Hematopoietic multipotent progenitor cell treated with erythropoietin and hydrocortisone succinate and interleukin-3 and kit ligand, for 17 days (in vitro differentiated cells): ENCODE measurements at places on chromosomes 5 and 9.

- DNase-seq: no peak
Measured at GRCh38 chr5:159511570-159511969, 181.3 kb upstream of the IL12B start.

- no peak for DNase-seq
Measured at GRCh38 chr9:95115104-95115503, 202.4 kb downstream of the FANCC start.

DNA sequence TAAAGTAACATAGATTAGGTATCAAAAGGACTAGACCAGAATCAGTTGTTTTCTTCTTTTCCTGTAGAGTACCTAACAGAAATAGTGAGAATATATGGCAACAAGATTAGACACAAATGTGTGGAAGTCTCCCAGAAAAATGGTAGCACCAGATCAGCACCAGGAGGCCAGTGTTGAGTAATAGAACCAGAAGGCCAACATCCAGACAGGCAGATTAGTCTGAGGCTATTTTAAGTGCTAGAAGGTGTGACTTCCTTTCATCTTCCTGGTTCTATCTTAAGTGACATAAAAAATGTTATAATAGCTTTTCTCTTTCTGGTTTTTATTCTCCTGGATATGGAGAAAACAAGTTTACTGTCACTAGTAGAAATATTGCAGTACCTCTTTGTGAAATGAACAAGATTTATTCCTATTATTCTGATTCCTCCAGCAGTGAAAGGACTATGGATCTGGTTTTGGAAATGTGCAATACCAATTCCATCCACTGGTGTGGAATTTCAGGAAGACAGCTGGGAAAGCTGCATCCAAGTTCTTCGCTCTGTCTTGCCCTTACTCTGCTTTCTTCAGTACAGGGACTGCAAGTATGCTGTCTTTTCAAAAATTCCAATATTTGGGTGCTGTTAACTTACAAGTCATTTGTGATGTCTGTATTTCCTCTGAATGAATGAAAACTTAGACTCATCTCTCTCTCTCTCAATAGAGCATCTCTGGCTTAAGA is 39.1 kb downstream of the SHLD3 start:
- no peak for DNase-seq

DNA sequence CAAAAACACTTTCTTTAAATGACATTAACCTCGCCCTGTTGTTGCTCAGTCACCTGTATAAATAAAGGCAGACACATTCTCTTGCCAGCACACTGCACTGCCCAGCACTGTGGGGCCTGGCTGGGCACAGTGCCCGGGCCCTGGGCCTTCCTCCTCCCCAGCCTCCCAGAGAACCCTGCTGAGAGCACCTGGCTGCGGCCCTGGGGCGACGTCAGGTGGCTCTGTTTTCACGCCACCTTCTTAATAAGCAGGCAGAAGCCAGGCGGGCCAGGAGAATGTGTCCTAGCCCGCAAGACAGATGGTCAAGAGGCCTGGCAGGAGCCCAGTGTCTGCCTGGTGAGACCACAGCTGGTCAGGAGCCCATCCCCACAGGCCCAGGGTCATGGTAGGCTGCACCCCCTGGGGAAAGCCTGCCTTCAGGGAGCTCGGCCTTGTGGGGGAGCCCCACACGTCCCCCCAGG is 8.2 kb upstream of the AGPAT2 start:
- DNase-seq: no peak

GRCh38 chr9:9275601-9276000 is 1337.2 kb downstream of the PTPRD start:
- no peak for DNase-seq

GRCh38 chr9:114015607-114016006 is 62.5 kb downstream of the AMBP start:
- DNase-seq: no peak

DNA sequence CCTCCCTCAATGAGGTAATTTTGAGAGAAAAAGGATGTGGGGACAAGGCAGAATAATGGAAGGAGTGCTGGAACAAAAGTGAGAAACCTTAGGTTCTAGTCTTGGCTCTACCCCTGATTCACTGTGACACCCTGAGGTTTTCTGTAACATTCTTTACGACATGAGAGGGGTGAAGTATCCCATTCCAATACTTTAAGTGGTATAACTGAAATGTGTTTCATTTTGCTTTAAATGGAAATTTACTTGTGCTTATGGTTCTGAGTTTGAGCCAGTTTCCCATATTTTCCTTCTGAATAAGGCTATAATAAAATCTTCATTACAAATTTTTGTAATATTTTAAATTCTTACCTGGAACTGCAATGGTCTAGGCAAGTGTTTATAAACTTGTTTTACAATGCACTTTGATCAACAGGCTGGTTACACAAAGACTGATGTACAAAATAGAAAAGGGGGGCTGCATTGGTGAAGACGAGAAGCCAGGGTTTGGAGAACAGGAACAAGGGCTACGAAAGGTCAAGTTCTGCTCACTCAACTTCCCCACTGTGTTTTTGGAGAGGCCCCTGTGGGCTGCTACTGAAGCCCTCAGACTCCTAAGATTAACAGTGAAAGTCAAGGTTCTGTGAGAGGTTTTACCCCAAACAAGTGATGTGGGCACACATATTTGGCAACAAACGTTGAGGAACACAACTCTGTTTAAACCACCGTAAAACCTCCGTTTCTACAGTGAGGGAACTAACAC is 171.9 kb upstream of the ELL2 start:
- no peak for DNase-seq

- DNase-seq: no peak
Measured at GRCh38 chr5:152170350-152170749, 234.7 kb downstream of the NMUR2 start.

GRCh38 chr9:135662758-135663450 is at the start of gene LCN9:
LCN9 (plus strand) TSS chr9:135663309; CDS start chr9:135663322, 13 bp downstream.
- no peak for DNase-seq

- DNase-seq: no peak
Measured at GRCh38 chr9:135335691-135336181, 143.8 kb upstream of the PPP1R26 start.

GRCh38 chr9:4979239-4979638 is 5.8 kb upstream of the JAK2 start:
- DNase-seq: no peak

- peak; percentile 55 for DNase-seq
Measured at GRCh38 chr5:73596705-73597328, 29.2 kb upstream of the ARHGEF28 start.

DNA sequence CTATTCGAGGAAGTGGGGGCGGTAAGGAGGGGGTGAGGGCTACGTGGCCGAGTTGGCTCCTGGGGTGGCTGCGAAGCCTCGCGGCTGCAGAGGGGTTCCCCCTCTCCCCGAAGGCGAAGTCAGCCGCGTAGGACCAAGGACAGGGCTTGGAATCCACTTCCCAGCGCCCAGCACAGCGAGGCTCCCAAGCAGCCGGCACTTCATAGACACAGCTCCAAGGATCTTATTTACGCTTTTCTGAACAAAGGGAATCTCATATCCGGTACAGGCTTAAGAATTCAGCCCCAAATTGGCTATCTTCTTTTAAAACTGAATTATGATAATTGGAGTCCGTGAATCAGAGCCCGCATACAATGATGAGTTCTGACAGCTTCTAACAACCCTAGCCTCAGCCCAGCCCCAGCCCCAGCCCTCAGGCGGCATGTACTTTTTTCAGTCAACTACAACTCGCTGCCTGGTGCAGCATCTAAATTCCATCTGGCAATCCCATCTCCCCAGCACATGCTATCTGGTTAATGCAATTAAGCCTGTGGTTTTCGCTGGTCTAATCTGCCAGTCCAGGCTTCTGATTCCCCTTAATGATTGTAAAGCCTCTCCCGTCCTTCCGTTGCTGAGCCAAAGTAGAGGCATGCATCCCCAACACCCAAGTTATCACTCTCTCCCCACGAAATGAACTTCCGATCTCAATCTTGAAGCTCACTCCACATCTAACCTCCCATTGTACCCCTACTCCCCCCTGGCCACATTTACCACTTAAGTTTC is 1.0 kb downstream of the ELAVL2 start:
- no peak for DNase-seq

- no peak for DNase-seq
Measured at GRCh38 chr5:72300590-72301339, 19.3 kb downstream of the MRPS27 start.

GRCh38 chr5:111528056-111528455 is 15.7 kb upstream of the STARD4 start:
- no peak for DNase-seq

- no peak for DNase-seq
Measured at GRCh38 chr5:73631500-73631899, 5.5 kb downstream of the ARHGEF28 start.

DNA sequence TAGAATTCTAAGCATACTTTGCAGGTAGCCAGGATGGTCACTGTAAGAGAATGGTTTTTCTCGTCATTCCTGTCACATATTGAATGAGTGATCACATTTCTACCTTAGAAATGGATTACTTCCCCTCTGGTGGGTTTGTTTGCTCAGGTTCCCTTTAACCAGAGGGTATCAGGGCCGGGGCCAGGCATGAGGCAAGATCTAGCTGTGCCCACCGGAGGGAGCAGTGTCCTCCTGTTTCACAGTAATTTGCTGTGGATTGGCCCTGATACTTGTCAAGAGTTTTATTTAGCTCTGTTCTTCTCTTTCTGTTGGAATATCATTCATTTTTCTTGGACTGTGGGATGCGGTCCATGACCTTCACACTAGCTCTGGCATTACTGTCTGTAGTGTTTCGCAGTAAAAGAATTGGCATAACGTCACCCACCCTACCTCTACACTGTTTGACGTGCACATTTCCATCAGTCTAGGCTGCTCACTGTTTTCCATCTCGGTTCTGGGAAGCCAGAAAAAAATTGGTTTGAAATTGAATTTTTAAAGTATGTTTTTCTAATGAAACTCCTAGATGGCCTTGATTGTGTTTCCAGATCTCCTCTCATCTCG is 42.4 kb upstream of the ZBED3 start:
- no peak for DNase-seq

DNA sequence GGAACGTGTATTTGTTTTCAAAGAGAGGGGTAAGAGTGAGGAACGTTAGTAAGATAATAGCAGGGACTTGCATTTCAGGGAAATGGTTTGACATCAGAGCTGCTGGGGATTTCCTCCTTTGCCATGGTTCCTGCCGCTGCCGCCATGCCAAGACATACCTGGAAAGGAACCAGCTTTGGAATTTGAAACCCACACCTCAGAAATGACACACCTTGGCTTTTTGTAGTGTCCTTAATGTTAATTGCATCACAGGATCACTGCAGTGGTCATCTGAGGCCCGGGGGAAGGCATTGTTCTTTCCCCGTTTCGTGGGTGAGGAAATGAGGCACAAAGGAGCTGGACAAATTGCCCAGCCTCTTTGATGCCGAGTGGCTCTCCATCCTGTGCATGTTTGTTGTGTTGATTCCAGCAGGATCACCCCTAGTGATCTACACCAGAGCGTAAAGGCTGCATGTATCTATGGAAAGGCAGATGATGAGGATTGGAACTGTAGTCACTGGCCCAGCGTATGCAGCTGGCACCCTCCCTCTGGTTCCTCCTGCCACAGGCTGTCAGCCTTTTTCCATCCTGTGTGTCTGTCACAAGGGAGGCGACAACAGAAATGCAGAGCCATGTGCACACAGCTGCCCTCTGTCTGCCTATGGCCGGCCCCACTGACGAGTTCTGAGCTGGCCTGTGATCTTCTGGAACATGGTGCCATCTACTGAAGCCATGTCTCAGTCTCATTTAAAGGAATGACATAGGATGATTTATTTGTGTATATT is 37.8 kb downstream of the SLC46A2 start:
- DNase-seq: no peak

- DNase-seq: no peak
Measured at GRCh38 chr9:19408316-19408692, 505 bp upstream of the ACER2 start.

DNA sequence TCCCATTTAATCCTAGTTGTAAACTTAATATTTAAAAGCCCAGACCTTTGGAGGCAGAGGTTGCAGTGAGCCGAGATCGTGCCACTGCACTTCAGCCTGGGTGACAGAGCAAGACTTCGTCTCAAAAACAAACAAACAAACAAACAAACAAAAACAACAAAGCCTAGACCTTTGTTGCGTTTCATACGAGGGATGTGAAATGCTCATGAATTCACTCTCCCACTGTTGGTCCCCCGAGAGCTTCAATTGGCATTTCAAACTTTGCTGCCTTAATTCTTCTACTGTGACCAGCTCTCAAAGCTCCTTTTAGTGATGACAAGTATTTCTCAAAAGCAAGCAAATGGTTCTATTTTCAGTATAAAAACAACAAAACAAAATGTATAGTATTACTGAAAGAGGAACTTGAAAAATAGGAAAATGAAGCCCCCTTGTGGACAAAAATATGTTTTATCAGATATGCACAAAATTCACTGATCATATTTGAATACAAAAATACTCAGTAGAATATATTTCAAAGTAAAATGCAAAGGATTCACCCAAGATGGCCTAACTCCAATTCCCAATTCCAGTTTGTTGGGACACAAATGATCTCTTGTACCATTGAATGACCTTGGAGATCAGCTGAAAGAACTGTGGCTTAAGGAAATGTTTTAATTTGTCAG is 140.4 kb downstream of the ESM1 start:
- DNase-seq: no peak

DNA sequence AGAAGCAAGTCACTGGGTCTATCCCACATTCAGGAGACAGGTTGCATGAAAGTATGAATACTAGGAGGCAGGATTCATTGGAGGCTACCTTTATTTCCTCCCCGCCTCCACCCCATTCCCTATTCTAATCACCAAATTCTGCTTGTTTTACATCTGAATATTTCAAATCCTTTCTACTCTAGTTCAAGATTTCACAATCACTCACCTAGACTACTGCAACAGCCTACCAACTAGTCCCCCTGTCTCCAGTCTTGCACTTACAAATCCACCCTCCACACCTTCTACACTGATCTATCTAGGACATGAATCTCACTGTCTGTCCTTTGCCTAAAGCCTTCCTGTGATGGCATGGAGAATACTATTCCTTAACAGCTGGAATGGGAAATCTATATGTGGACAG is 6.4 kb upstream of the KIF27 start:
- no peak for DNase-seq

DNA sequence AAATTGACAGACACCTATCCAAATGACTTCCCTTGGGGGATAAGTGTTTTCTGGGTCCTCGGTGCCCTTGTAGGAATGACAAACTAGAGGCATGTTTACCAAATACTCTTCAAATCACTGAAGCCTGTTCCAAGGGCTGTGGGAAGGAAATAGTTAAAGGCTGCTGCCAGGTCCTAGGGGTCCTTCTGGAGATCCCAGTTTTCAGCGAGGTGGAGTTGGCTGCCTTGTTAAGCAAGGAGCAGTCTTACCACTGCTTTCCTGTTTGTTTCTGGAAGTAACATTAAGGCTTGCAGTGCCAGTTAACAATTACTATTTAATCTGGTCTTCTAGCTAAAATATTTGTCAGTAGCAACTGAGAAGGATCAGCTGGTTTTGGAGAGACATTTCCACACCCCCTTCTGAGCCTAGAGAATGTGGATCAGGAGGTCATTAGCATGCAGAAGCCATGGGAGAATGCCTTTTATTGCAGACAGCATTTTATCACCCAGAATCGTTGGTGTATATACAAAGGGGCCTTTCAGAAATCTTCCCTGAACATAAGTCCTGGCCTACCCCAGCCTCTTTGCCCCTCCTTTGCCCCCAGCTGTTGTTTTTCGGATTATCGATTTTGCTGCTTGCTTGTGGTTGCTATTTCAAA is 238.8 kb downstream of the DMAC1 start:
- DNase-seq: no peak
